OCI-M1 (cell line): ENCODE measurements at places on chromosomes 7 and 10.

DNA sequence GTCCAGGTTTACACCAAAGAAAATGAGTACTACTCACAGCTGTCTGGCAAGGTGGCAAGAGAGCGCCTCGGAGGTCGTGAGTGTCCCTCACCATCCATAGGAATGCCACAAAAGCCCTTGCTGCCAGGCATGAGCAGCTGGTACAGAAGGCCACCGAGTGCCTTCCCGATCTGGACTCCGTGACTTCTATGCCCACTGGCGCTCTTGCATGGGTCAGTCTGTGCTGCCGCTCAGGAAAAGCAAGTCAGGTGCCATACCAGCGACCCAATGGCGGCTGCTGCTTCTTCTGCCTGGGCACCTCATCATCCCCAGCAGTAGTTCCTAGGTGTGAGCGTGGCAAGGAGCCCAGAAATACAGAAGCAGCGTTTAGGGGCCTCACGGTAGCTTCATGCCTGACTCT is 11.7 kb downstream of the TBXAS1 start:
- DNase-seq, result no peak

DNA sequence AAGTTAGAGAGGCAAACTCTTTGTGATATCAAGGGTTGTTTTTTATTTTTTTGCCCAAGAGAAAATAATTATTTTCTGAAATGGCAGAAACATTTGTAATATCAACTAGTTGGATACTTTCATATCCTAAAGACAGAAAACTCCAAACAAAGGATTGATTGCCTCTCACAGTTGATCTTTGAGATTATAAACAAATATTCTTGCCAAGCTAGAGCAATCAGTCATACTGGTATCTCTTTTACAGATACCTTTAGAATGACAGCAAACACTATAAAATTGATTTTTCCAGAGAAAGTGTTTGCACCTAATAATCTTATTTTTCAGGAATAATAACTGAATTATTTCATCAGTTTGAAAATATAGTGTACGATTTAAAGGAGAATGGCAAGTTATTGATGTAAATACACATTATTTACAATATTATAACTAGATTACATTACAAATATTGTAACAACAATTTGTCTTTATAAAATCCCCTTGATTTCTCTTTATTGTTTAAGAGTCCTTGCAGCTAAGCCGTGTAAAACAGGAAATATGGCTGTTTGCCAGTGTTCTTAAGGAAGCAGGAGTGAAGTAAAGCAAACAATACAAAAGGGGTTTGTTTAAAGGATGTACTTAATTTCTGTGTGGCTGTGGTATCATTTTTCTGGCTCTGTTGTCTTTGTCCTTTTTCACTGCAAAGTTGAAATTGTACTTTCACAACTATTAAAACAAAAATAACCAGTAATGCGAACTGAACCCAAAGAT is 58.4 kb downstream of the MAPK8 start:
- peak; percentile 47 for DNase-seq

- no peak for DNase-seq
Observed at GRCh38 chr10:2210088-2210487, 472.8 kb upstream of the ADARB2 start.

GRCh38 chr10:97865488-97865887 is 15.8 kb downstream of the GOLGA7B start:
- DNase-seq, result no peak

GRCh38 chr10:101840741-101841453 is 2.7 kb downstream of the KCNIP2 start:
- DNase-seq, result peak; percentile 95

- DNase-seq, result peak; percentile 33
Observed at GRCh38 chr7:1136841-1137516, 23.0 kb downstream of the ZFAND2A start.

GRCh38 chr7:155342313-155342712 is 44.6 kb downstream of the INSIG1 start:
- DNase-seq, result no peak

GRCh38 chr7:131002600-131002999 is 268.6 kb upstream of the KLF14 start:
- no peak for DNase-seq

GRCh38 chr10:127695431-127695830 is 41.6 kb upstream of the FOXI2 start:
- DNase-seq, result no peak

- DNase-seq, result no peak
Observed at GRCh38 chr10:124283949-124284250, 134.8 kb downstream of the OAT start.
